ENCODE measurements at places on chromosomes 2 and 18. TPM values are rescaled to one million over a fixed set of nuclear protein-coding genes. Genes with fewer than 3 reads are reported as not detected.

DNA sequence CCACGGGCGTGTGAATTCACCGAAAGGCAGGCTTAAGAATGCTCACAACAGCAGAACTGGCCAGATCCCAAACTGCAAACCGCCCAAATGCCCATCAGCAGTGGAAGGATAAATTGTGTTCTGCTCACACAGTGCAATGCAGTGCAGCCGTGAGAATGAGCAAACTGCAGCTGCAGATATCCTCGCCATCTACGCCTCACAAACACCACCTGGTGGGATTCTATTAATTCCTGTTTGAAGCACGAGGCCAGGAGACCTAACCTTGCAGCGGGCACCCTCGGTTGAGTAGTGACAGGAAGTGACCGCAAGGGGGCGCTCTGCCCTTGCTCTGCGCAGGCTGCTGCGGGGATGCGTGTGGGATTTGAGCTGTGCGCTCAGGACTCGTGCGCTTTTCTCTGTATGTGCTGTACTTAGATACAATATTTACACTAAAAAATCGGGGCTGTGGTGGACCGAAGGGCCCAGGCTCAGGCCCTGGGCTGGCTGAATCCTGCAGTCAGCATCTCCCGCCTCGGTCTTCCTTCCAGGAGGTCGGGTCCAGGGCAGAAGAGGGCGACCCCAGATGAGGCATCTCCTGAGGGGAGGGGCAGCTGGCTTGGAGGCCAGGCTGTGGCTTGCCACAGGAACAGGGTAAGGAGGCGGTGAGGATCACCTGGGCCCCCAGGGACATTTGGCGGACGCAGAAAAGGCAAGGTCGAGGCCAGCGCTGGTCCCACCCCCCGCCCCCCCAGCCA, 19.8 kb upstream of the PDIA6 start:
- peak; percentile 90 for DNase-seq

DNA sequence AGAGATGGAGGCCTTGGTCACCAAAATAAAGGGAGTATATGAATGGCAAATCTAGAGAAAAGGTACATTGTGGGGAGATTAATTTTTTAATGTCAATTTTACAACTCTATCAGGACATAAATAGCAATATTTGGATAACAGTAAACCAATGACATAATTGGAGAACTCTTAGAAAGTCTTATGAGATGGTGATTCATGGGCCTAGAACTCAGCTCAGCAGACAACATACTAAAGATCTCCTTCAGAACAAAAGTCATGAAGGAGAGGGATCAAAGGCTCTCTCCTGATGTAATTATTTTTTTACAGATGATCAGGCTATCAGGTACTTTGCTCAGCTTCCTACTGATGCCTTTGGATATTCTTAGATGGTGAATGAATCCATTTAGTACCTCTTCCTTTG, 90.0 kb downstream of the CRACDL start:
- DNase-seq = no peak

DNA sequence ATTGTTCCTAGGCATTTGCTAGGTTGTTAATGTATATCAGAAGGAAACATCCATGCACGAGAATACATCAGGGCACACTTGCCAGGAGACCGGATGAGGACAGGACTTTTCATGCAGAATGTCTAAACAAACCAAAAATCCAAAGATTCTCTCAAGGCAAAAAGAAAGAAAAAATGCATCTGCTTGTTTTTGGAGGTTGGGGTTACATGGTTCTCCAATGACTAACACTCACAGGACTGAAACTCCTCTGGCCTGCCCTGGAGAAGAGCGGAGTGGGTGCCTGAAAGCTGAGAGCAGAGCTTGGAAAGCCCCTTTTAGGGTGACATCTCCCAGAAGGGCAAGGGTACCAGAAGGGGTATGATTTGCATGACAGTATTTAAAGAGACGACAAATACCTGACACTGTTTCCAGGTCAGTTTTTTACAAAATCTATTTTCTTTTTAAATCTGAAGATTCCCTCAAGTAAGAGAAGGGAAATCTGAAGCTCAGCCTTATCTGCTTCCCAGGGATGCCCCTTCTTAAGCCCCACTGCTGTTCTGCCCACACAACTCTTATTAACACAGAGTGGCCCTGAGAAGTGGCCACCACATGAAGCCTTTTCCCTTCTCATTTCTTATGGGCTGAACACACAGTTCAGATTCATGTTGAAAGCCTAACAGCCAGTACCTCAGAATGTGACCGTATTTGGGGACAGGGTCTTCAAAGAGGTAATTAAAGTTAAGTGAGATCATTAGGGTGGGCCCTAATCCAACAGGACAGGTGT, 216.4 kb downstream of the STK39 start:
- DNase-seq = no peak

CYTIP gene
- total RNA-seq = not detected

BOLL gene
- not detected for total RNA-seq

DNA sequence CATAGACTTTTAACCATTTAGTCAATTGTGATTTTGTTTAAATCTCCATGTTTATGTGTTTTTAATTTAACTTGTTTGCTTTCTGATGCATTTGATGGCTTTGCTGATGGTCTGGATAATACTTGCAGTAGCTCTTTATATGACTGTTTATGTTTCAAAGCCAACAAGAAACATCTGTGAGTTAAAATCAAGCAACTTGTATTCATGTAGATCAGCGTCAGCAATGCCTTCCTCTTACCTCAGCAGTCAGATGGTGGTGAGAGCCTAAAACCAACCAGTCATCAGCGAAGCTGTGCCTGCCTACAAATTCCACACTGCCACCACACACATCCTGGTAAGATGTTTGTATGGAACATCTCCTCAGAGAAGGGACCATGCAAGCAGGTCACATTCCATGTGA, 231.9 kb downstream of the PTGR3 start:
- no peak for DNase-seq

DNA sequence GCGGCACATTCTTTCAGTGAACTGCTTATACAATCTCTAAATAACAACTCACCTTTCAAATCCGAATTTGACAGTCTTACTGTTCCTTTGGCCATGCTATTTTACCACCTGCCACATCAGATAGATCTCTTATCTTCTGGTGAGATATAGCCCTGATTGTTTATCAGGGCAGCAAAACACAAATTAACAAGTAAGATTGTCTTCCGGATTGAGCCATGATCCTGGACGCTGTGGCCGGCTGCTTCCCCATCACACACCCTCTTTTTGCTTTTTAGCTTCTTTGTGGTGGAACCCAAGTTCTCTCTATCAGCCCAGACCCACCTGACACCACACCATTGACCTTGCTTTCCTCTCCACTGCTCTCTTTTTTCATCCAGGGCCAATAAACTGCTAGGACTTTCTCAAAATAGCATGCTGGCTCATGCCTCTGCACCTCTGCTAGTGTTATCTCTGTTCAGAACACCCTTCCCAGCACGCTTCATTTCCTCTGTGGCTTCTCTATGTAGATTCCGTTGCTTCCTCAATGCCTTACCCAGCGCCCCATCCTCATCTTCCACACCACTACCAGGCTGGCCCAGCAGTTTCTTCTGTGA, 111.8 kb upstream of the CNTNAP5 start:
- no peak for DNase-seq

DNA sequence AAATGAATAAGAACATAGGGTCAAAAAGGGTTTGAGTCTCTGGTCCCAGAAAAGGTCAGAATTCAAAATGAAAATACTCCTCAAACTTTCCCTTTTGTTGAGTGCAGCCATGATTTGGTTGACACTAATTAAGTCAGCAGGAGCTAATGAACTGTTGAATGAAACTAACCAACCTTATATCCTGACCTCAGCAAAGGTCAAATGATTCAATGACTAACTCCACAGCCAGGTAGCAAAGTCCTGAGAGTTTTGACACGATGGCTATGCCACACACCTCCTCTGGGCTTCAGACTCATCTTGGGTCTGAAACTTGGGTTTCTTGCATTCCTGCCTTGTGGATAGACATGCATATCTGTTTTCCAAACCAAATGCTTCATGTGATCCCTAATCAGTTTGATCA, 172.3 kb downstream of the INO80D start:
- DNase-seq = no peak

ARL5A gene
- total RNA-seq = 134 TPM

DNA sequence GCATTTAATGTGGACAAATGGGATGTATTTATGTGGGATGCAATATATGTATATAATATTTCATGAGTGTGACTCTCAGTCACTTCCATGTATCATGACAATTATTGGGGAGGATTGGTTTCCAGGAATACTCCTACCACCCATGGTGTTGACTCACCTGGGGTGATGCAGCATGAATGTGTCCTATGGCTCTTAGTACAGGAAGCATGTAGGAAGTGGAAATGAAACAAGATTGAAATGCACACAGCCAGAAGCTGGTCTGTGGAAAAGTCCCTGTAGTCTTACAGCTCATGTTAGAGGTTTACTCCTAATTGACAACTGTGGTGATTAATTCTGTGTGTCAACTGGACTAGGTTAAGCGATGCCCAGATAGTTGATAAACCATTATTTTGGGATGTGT, 89.3 kb upstream of the HAAO start:
- peak; percentile 80 for DNase-seq

AQP12B gene
- not detected for total RNA-seq

DNA sequence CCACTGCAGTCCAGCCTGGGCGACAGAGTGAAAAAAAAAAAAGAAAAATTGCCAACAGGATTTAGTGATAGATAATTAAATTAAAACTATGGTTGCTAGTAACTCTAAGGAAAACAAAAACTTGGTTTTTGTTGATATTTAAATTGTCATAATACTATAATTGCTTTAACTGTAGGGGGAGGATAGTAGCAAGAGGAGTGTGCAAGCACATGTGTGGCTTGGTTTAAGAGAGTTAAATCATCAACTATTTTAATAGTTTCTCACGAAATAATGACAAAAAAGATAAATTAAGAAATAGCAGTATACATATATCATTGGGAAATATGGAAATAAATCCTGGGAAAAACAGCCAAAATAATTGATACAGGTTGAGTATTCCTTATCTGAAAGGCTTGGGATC, 27.4 kb upstream of the RAPGEF4 start:
- no peak for DNase-seq

- no peak for DNase-seq
Observed at GRCh38 chr2:60226943-60227342, 326.5 kb downstream of the BCL11A start.

DNA sequence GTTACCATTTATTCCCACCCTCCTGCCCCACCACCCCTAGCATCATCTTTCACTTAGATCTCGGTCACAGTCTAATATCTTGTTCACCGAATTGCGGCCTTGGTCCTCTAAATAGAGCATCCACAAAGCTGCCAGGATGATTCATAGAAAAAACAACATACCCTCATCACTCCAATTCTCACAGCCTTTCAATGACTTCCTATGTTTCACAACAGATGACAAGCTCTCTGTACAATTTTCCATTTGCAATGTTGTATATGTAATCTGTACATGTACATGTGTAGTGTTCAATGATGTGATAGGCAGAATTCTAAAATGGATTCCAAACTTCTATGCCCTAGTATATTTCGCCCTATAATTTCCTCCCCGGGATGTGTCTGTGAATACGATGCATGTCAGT, 675.6 kb upstream of the CELF4 start:
- DNase-seq = no peak

DNA sequence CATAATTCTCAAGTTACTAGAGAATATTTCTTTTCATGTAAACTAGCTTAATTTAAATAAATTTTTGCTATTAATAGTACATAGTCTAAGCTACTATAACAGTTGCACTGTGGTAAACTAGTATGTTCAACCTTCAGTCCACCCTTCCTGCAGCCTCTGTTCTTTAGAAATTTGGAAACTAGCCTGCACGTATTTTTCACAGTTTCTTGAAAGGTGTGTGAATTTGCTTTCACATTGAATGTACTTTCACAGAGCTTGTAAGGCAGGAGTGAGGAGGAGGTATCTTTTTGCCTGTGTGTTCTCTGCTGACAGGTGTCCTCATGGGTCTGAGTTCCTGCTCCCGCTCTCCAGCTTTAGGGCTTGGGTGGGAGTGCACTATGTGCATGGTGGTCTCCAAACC, 117.5 kb downstream of the ATP9B start:
- DNase-seq = no peak

DNA sequence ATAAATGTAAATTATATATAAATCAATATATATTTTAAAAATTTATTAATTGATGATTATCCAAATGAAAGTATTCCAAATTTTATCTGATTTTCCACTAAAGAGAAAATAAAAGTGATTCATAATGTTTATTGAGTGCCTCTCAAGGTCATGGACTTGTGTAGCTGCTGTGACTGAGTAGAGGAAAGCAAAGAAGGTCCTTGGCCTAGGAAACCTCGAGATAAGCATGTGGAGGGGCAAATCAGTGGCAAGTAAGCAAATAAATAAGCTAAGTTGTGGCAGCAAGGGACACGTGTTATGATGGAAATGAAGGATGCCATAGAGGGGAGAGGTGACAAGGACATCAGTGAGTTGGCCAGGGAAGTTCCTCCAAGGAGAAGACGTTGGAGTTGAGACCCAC, 866.1 kb upstream of the ID2 start:
- DNase-seq = no peak

- DNase-seq = no peak
Observed at GRCh38 chr2:143823296-143823695, 694.1 kb downstream of the ARHGAP15 start.

FAHD2B gene
- 5.3 TPM for total RNA-seq

GRCh38 chr2:80288576-80288975, 16.0 kb downstream of the LRRTM1 start:
- no peak for DNase-seq

DNA sequence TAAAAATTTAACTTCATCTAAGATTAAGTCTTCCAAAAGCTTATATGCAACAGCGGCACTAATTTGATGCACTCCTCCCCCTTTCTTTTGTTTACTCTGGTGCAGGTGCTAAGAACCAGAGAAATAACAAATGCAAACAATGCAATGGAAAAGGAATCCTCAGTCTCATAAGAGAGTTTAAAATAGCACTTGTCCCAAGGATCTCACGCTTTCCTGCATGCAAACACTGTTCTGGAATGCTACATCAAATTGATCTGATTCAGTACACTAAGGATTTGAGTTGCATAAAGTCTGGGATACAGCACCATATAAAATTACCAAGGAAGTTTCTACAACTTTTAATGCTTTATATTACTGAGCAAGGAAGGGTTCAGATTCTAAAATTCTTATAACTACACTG, 50.5 kb downstream of the SEPTIN10 start:
- DNase-seq = peak; percentile 25

DNA sequence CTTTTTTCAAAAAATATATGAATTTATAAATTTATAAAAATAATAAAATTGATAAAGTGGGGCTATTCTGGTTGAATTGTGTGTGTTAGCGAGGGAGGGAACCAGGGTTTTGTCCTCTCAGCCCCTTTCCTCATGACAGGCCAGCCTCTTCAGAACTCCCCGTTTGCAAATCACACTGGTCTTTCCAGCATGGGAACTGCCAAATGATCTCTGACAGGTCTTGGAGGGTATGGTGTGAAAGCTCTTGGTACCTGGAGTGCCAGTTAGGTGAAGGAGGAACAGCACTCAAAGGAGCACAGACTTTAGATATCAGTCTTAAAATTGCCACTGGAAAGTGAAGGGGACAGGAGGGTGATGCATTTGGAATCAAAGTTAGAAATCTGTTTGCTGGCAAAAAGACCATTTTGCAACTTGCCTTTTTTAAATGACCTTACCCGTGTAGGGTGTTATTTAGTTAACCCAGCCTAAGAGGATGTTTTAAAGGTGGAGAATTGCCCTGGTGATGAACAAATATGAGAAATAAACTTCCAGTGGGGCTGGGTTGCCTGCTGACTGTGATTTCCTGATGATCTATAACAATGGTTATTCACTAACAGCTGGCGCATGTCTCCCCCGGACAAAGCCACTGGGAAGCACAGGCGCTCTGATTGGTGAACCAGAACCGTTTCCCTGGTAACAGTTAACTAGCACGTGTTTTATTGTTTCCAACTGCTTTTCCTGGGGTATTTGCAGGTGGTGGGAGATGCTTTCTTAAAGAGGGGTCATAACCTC, 85.3 kb upstream of the EFEMP1 start:
- peak; percentile 99 for DNase-seq

TRIM43 gene
- not detected for total RNA-seq

All from dermis blood vessel endothelial cell (primary cell).